Osteoblast (primary cell): ENCODE measurements at places on chromosomes 12 and 14. TPM values are rescaled to one million over a fixed set of nuclear protein-coding genes. Genes with fewer than 3 reads are reported as not detected.

The GPR84 gene
- 0.36 TPM in 1 of 2 replicates, not detected in the other for total RNA-seq

The RAD51AP1 gene
- 2.2 and 3.5 TPM in 2 replicates for total RNA-seq

The GNS gene
- total RNA-seq: 277 and 292 TPM in 2 replicates

The COPS7A gene
- 91.9 and 98.8 TPM in 2 replicates for total RNA-seq

The HOXC4 gene
- 3.3 and 4.1 TPM in 2 replicates for total RNA-seq

The GZMH gene
- total RNA-seq: not detected in 2 replicates

The KCNH5 gene
- total RNA-seq: not detected in 2 replicates

The MUCL1 gene
- total RNA-seq: not detected in 2 replicates

The TAS2R8 gene
- total RNA-seq: under 0.01 and 0.36 TPM in 2 replicates

The NKX2-1 gene
- total RNA-seq: not detected in 2 replicates

GRCh38 chr12:15601210-15601800, 187.9 kb downstream of the EPS8 start:
- H3K27me3 ChIP-seq: no peaks in the 10 kb centered on the region
- no peak overlapping the region for H3K4me3 ChIP-seq
- DNase-seq: peak; percentile 23

GRCh38 chr14:91417120-91417982, at the start of gene CCDC88C:
Gene CCDC88C (minus strand): TSS chr14:91417820. CDS start chr14:91417690, 130 bp downstream.
- peaks cover 47% of the 10 kb centered on the region for H3K27me3 ChIP-seq
- DNase-seq: peak; percentile 91
- H3K36me3 ChIP-seq: no peaks in the 10 kb centered on the region

- no peaks in the 10 kb centered on the region for H3K36me3 ChIP-seq
- no peaks in the 10 kb centered on the region for H3K4me1 ChIP-seq
- no peak overlapping the region for H3K27ac ChIP-seq
- no peak overlapping the region for H3K4me3 ChIP-seq
- H3K27me3 ChIP-seq: no peaks in the 10 kb centered on the region
Observed at GRCh38 chr12:87116780-87117179, 860.6 kb upstream of the MGAT4C start.

DNA sequence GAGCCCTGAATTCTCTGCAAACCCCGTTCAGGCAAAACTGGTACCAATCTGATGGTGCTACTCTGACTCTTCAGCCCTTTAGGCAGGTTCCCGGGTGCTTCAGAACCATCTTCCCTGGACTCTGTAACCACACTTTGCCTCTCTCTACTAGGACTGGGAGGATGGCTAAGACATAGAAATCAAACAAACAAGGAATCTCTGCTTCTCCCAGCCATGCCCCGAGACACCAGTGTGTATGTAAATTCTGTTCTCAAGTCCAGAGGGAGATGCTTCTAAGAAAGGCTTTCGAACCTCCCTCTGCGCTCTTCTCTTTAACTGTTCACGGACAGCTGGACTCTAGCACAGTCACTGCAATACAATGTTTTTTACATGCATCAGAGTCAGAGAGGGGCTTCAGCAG, 1.9 kb upstream of the KCNK10 start:
- H3K4me3 ChIP-seq: no peak overlapping the region
- H3K27ac ChIP-seq: no peak overlapping the region
- no peaks in the 10 kb centered on the region for H3K4me1 ChIP-seq

GRCh38 chr14:49584058-49584457, 2.1 kb downstream of the RPS29 start:
- DNase-seq: no peak
- H3K27me3 ChIP-seq: no peaks in the 10 kb centered on the region
- H3K36me3 ChIP-seq: peaks cover 31% of the 10 kb centered on the region
- peak overlapping the region; percentile 93 for H3K4me3 ChIP-seq

DNA sequence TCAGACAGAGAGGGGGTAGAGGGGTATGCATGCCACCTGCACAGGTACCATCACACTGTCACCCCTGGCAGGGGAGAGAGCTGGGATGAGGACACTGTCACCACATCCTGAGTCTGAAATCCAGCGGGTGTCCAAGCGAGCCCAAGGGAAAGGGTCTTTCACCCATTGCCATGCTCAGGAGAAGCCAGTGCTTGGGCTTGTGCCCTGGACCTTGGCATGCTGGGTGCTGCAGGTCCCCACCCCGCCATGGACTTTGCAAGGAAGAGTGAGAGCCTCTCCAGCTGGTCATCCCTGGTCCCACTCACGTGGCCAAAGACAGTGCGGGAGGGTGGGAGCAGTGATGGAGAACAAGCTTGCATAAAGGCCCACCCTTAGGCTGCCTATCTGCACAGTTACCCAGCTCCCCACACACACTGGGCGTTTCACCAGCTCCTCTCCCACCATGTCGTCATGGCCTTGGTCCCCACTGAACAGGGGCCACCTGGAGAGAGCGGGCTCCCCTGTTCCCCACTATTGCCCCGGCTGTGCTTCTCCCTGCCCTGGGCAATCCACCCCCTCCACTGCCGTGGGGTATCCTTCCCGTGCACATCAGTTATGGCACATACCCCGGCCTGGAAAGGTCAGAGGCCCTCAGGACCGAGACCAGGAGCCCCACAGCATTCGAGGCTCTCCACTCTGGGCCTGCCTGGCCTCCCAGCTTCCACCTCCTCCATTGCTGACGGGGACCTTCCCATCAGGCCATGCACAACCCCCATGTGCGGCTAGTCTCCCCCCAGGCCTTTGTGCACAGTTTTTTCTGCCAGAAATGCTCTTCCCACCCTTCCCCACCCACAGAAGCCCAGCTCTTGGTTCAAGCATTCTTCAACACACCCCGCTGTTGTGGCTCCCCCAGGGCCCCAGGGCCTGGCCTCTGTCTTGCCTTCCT, 58.6 kb upstream of the BCL11B start:
- no peaks in the 10 kb centered on the region for H3K4me1 ChIP-seq
- H3K27me3 ChIP-seq: peaks cover 3% of the 10 kb centered on the region
- H3K27ac ChIP-seq: no peak overlapping the region
- H3K4me3 ChIP-seq: no peak overlapping the region
- H3K36me3 ChIP-seq: no peaks in the 10 kb centered on the region
- DNase-seq: no peak

DNA sequence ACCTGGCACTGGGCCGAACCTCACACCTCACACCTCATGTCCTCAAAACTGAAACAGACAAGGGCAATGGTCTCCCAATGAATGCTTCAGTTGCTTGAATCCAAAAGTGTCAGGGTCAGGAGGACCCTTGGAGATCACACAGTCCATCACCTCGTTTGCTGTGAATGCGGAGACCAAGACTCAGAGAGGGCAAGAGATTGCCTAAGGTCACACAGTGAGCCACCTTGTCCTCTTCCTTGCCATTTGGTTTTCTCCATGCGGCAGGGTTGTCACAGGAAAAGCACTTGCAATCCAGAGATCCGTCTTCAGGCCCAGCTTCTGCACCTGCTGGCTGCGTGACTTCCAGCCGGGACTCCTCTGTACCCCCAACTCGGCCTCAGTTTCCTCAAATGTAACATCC, 28.0 kb downstream of the MVK start:
- H3K27ac ChIP-seq: no peak overlapping the region
- DNase-seq: no peak
- H3K4me1 ChIP-seq: peaks cover 4% of the 10 kb centered on the region
- H3K36me3 ChIP-seq: no peaks in the 10 kb centered on the region
- no peak overlapping the region for H3K4me3 ChIP-seq
- H3K27me3 ChIP-seq: peaks cover 2% of the 10 kb centered on the region

DNA sequence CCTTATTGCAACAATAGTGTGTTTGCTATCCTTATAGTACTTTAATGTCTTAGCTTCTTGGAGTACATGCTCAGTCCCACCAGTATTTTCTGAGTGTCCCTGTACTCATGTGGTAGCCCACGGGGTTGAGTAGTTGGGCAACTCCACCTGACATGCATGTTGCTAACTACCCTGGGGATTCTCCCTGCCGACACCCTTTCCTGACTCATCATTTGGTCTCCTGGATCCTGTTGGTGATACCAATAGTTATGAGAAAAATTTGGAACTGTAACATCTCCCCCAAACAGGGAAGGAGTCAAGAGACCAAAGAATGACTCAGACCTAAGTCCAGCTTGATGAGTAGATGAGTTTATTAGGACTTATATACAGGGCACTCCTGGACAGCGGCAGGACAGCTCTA, 101.6 kb downstream of the BRMS1L start:
- H3K4me3 ChIP-seq: no peak overlapping the region
- H3K27ac ChIP-seq: no peak overlapping the region
- no peaks in the 10 kb centered on the region for H3K27me3 ChIP-seq
- no peaks in the 10 kb centered on the region for H3K4me1 ChIP-seq

DNA sequence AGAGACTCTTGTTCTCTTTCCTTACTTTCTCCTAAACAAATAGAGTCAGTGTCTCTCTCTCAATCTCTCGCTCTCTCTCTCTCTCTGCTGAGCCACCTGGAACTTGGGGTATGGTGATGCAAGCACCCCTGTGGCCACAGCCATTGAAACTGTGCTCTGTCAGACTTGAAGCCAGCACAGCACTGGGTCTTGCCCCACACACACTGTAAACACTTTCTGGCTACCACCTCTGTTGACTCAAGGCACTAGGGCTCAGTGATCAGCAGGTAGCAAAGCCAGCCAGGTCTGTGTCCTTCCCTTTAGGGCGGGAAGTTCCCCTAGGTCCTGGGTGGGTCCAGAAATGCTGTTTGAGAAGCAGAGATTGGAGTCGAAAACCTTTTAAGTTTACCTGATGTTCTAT, 125.9 kb upstream of the GARIN6 start:
- no peak overlapping the region for H3K27ac ChIP-seq
- no peak overlapping the region for H3K4me3 ChIP-seq
- DNase-seq: no peak
- H3K36me3 ChIP-seq: no peaks in the 10 kb centered on the region

GRCh38 chr14:61611880-61612630, 83.3 kb upstream of the HIF1A start:
- no peak for DNase-seq
- no peaks in the 10 kb centered on the region for H3K36me3 ChIP-seq
- no peak overlapping the region for H3K4me3 ChIP-seq
- H3K27ac ChIP-seq: peak overlapping the region; percentile 45

- H3K4me1 ChIP-seq: no peaks in the 10 kb centered on the region
- no peaks in the 10 kb centered on the region for H3K36me3 ChIP-seq
- no peak for DNase-seq
- no peaks in the 10 kb centered on the region for H3K27me3 ChIP-seq
- H3K27ac ChIP-seq: no peak overlapping the region
- no peak overlapping the region for H3K4me3 ChIP-seq
Observed at GRCh38 chr12:108989376-108989775, 31.5 kb downstream of the SVOP start.

DNA sequence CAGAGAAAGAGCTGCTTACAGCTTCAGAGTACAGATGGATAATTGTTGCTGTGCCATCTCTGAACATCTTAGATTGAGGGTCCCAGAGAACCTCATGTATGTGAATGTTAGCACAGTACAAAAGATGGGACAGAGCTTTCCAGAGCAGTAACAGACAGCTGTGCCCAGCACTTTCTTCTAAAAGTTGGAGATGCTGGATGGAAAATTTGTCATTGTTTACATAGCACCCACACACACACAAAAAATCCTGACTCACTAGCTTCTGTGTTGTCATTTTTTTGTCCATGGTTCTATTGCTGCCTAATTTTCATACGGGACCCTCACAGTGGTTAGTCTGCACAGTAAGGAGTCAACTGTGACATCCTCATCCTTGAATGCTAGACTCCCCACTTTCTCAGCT, 374.7 kb downstream of the DIO2 start:
- no peaks in the 10 kb centered on the region for H3K27me3 ChIP-seq
- peaks cover 10% of the 10 kb centered on the region for H3K4me1 ChIP-seq
- DNase-seq: no peak
- no peaks in the 10 kb centered on the region for H3K36me3 ChIP-seq
- no peak overlapping the region for H3K4me3 ChIP-seq
- no peak overlapping the region for H3K27ac ChIP-seq

GRCh38 chr14:68210729-68211299, 391.2 kb downstream of the RAD51B start:
- H3K4me1 ChIP-seq: peaks cover 42% of the 10 kb centered on the region
- no peaks in the 10 kb centered on the region for H3K36me3 ChIP-seq
- H3K27ac ChIP-seq: peak overlapping the region; percentile 85
- H3K27me3 ChIP-seq: no peaks in the 10 kb centered on the region

DNA sequence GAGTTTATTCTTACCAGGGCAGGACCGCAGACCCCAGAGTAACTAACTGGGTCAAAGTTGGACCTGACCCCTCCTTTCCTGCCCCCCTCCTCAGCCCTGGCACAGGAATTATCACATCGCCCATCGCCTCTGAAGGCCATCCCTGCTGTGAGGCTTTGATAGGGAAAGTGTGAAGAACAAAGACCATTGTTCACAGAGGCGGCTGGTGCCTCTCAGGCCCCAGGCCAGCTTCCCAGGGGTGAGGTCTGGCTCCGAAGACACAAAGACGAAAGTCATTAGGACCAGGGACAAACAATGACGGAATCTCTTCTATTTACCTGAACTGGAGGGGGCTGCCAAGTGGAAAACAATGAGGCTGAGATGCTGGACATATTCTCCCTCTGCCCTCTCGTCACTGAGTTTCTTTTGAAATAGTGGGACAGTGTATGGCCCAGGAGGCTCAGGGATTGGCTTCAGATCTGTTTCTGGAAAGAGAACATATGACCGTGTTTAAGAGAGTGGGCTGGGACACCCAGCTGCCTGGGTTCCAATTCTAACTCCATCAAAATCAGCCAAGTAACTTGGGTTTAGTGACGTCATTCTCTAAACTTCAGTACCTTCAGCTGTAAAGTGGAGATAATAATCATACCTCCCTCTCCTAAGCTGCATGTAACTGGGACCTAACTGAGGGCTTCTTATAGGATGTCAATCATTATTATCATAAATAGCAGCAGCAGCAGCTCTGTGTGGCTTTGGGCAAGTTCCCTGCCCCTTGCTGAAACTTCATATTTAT, 769.4 kb downstream of the MED13L start:
- no peaks in the 10 kb centered on the region for H3K27me3 ChIP-seq
- no peaks in the 10 kb centered on the region for H3K36me3 ChIP-seq
- H3K27ac ChIP-seq: no peak overlapping the region
- no peaks in the 10 kb centered on the region for H3K4me1 ChIP-seq
- DNase-seq: peak; percentile 31
- H3K4me3 ChIP-seq: no peak overlapping the region

- no peaks in the 10 kb centered on the region for H3K36me3 ChIP-seq
- H3K4me1 ChIP-seq: peaks cover 5% of the 10 kb centered on the region
- peak; percentile 69 for DNase-seq
- peaks cover 34% of the 10 kb centered on the region for H3K27me3 ChIP-seq
- no peak overlapping the region for H3K27ac ChIP-seq
Observed at GRCh38 chr12:99983456-99984258, 1.1 kb downstream of the ANKS1B start.

- no peaks in the 10 kb centered on the region for H3K4me1 ChIP-seq
- no peaks in the 10 kb centered on the region for H3K36me3 ChIP-seq
- no peak for DNase-seq
Observed at GRCh38 chr12:91868054-91868453, 277.6 kb downstream of the BTG1 start.

DNA sequence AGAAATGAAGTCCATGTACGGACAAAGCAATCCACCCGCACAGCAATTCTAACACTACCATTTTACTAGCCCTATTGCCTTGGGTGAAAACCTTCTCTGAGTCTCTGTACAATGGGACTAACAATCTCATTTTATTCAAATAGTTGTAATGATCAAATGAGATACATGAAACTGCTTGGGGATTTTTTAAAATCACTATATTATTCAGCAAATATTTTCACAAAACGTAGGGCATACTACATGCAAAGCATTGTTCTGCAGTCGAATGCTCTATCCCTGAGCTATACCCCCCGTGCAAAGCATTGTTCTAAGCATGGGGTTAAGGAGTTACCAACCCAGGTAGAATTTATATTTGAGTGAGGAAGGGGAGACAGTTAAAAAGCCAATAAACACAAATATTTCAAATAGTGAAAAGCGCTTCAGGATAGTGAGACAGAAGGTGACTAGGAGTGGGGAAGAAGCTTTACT, 554 bp upstream of the ATF7 start:
- no peak overlapping the region for H3K27ac ChIP-seq
- no peaks in the 10 kb centered on the region for H3K27me3 ChIP-seq
- H3K4me1 ChIP-seq: peaks cover 26% of the 10 kb centered on the region
- H3K4me3 ChIP-seq: peak overlapping the region; percentile 87
- no peaks in the 10 kb centered on the region for H3K36me3 ChIP-seq
